ENCODE measurements at places on chromosomes 7 and 10. TPM values are rescaled to one million over a fixed set of nuclear protein-coding genes. Genes with fewer than 3 reads are reported as not detected.

AEBP1 gene
- 216 TPM for total RNA-seq

FKBP6 gene
- total RNA-seq = not detected

BICC1 gene
- total RNA-seq = 204 TPM

DNAH11 gene
- 0.39 TPM for total RNA-seq

ADAM22 gene
- 1.0 TPM for total RNA-seq

BMPER gene
- 181 TPM for total RNA-seq

UBTD1 gene
- 16.1 TPM for total RNA-seq

PKD2L1 gene
- total RNA-seq = not detected

PPP1R17 gene
- not detected for total RNA-seq

TDRD1 gene
- under 0.01 TPM for total RNA-seq

APBB1IP gene
- 8.5 TPM for total RNA-seq

KAZALD1 gene
- 54.2 TPM for total RNA-seq
